Fibroblast of the aortic adventitia (primary cell): ENCODE measurements at places on chromosomes 12 and 14. TPM values are rescaled to one million over a fixed set of nuclear protein-coding genes. Genes with fewer than 3 reads are reported as not detected.

The CLEC9A gene
- not detected in 2 replicates for total RNA-seq

The CLEC2A gene
- not detected in 2 replicates for total RNA-seq

The LRFN5 gene
- 12.1 and 12.8 TPM in 2 replicates for total RNA-seq

The GPX2 gene
- total RNA-seq, result not detected in 2 replicates

The WSCD2 gene
- not detected in 2 replicates for total RNA-seq

The PRB2 gene
- total RNA-seq, result not detected in 2 replicates

The GUCY2C gene
- not detected in 2 replicates for total RNA-seq

The GALNT6 gene
- 0.74 and 22.1 TPM in 2 replicates for total RNA-seq

The KHNYN gene
- 37.1 and 39.8 TPM in 2 replicates for total RNA-seq

The SYT1 gene
- total RNA-seq, result 5.6 and 43.3 TPM in 2 replicates

The RASSF9 gene
- total RNA-seq, result 7.7 and 8.5 TPM in 2 replicates

The GPRC5A gene
- 5.4 and 15.5 TPM in 2 replicates for total RNA-seq

The MFAP5 gene
- 220 and 259 TPM in 2 replicates for total RNA-seq

The JPH4 gene
- not detected in 2 replicates for total RNA-seq

The DAO gene
- not detected in 2 replicates for total RNA-seq

The TRHDE gene
- total RNA-seq, result 1.1 and 10.0 TPM in 2 replicates

The NANOG gene
- total RNA-seq, result under 0.01 and 0.16 TPM in 2 replicates

The SLC38A4 gene
- 1.6 and 4.6 TPM in 2 replicates for total RNA-seq

The EPYC gene
- not detected in 2 replicates for total RNA-seq

The SFSWAP gene
- 27.0 and 32.1 TPM in 2 replicates for total RNA-seq

The PTCSC3 gene
- not detected in 2 replicates for total RNA-seq

The PAH gene
- total RNA-seq, result not detected in 2 replicates

The EML1 gene
- total RNA-seq, result 80.3 and 163 TPM in 2 replicates

The USP15 gene
- 65.7 and 67.3 TPM in 2 replicates for total RNA-seq

The LRP1-AS gene
- not detected in 2 replicates for total RNA-seq

The HEATR5A gene
- 52.4 and 66.8 TPM in 2 replicates for total RNA-seq

The CD163L1 gene
- total RNA-seq, result 0.08 and 0.36 TPM in 2 replicates

The FSCB gene
- 0.09 and 1.4 TPM in 2 replicates for total RNA-seq

The NEMP1 gene
- 4.7 and 25.0 TPM in 2 replicates for total RNA-seq

The SMIM41 gene
- 0.27 and 0.98 TPM in 2 replicates for total RNA-seq

The CAND1 gene
- 119 and 238 TPM in 2 replicates for total RNA-seq

The BHLHE41 gene
- 2.3 and 9.2 TPM in 2 replicates for total RNA-seq

The COX8C gene
- total RNA-seq, result not detected in 2 replicates

The DBX2 gene
- total RNA-seq, result 0.08 and 0.72 TPM in 2 replicates

The MDGA2 gene
- total RNA-seq, result not detected in 2 replicates

The CLEC2B gene
- total RNA-seq, result 16.5 and 58.1 TPM in 2 replicates

The C12orf50 gene
- not detected in 2 replicates for total RNA-seq

The GALNT8 gene
- 0.90 TPM in 1 of 2 replicates, not detected in the other for total RNA-seq

The C12orf57 gene
- 100 and 156 TPM in 2 replicates for total RNA-seq

The ZNF26 gene
- 14.0 and 27.6 TPM in 2 replicates for total RNA-seq

The P2RX7 gene
- total RNA-seq, result 0.18 and 9.1 TPM in 2 replicates

The NAP1L1 gene
- 377 and 1,883 TPM in 2 replicates for total RNA-seq
